ENCODE measurements at places on chromosomes 16 and 17. TPM values are rescaled to one million over a fixed set of nuclear protein-coding genes. Genes with fewer than 3 reads are reported as not detected.

DNA sequence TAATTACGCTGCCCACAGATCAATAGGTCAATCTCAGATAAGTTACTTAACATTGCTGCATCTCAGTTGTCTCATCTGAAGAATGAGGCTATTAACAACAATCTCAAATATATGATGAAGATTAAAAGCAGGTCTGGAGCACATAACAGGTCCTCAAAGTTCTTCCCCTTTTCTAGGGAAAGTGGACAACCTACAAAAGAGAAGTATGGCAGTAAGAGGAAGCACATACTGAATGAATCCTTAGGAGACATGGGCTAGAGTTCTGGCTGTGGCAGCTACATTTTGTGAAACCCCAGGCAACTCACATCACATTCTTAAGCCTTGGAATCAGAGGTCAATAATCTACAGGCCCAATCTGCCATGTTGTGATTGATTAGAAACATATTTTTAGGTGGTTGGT, 180.6 kb downstream of the PCTP start:
- no peak for DNase-seq

Gene NPIPB8
- 1.0 TPM for total RNA-seq

GRCh38 chr17:59353106-59353854, 21.8 kb downstream of the YPEL2 start:
- no peak for DNase-seq

GRCh38 chr16:10181196-10182162, 749 bp downstream of the GRIN2A start:
- no peak for DNase-seq

GRCh38 chr16:3474136-3474779, 21.0 kb downstream of the C16orf90 start:
- DNase-seq = no peak

DNA sequence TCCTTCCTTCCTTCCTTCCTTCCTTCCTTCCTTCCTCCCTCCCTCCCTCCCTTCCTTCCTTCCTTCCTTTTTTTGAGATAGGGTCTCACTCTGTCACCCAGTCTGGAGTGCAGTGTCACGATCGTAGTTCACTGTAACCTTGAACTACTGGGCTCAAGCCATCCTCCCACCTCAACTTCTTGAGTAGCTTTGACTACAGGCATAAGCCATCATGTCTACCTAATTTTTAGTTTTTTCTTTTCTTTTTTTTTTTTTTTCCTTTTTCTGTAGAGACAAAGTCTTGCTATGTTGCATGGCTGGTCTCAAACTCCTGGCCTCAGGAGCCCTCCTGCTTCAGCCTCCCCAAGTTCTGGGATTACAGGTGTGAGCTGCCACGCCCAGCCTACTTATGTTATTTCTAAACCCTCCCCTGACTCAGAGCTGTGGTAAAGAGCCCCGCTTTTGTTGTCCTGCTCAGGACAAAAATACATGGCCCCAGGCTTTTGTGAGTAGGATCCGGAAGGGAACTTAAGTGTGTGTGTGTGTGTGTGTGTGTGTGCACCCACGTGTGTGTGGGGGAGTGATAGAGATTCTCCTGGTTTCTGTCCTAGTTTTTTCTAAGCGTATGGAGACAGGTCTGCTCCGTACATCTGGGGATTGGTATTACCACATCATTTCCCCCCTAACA, 67.1 kb downstream of the PRKCB start:
- no peak for DNase-seq

GRCh38 chr17:52138752-52139151, 19.8 kb downstream of the CA10 start:
- DNase-seq = no peak

Gene TUBG1
- total RNA-seq = 55.0 TPM

GRCh38 chr16:14427371-14427948, 202.6 kb downstream of the PARN start:
- no peak for DNase-seq

DNA sequence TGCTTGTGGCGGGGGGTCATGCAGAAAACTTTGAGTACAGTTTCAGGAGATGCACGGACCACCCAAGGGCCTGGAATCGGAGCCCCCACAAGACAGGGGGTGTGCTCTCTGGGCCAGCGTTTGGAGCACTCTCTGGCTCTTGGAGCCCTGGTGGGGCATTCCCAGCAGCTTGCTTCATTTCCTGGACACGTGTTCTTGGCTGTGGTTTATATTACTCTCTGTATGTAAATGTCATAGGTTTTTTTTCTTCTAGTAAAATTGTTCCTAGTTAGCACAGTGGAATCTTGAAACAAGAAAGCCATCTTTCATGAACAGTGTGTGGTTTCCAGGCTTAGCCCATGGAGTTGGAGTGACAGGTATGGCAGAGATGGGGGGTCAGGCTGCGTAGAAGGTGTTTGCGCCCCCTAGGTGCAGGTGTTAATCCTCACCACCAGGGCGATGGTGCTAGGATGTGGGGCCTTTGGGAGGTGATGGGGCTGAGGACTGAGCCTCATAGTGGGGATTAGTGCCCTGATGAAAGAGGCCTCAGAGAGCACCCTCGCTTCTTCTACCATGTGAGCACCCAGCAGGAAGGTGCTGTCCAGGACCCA, 79.8 kb downstream of the JPH3 start:
- no peak for DNase-seq

Gene CD79B
- total RNA-seq = 7.9 TPM

DNA sequence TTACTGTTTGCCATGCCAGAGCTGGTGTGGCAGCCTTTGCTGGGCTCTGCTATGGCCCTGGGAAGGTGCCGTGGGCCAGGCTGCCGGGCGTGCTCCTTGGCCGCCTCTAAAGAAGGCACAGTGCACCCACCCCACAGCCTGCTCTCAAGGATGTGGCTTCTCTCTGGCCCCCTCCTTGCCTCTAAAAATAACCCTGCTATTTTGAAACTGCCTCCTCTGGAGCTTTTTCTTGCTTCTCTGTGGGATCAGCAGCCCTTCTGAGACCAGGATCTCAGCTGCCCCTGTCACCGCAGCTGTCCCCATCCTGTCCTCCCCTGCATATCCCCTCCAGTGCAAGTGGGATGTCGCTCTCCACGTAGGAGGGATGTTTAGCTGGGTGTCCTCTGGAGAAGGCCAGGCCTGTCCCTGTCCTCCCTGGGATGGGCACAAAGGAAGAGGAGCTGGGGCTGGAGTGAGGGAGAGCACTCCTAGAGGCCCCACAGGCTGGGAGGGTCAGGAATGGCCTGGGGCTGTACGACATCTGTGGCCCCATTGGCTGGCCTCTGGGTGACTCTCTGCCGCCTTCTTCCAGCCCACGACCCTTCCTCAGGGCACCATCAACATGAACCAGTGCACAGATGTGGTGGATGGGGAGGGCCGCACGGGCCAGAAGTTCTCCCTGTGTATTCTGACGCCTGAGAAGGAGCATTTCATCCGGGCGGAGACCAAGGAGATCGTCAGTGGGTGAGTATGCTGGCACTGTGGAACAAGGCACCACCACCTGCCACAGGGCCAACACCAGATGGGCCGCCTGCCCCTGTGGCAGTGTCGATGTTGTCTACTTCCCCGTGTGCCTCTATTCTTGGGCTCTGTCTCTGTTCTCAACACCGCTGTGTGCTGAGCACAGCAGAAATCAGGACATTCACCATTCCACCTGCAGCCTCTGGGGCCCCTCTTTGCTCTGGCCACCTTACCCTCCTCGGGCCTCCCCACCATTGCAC, 79.7 kb downstream of the PLD6 start:
- no peak for DNase-seq

GRCh38 chr17:77727037-77727615, 231.4 kb upstream of the TNRC6C start:
- no peak for DNase-seq

Gene KRTAP3-1
- 95.2 TPM for total RNA-seq

Gene PRSS27
- total RNA-seq = 9.5 TPM

DNA sequence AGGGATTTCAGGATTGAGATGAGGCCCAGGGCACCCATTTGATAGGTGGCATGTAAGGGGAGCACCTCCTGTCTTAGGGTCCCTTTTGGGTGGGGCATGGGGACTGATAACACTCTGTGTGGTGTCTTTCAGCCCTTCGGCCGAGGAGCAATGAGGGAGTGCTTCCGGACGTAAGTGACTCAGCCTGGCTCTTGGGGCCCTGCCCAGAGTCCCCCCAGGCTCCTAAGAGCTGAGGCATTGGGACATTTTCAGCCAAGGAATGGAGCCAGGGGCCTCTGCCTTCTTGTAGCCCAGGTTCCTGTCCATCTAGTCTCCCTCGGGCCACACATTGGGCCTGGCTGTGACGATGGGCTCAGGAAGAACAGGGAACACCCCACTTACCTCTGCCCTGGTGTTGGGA, 44.4 kb downstream of the EEF2K start:
- no peak for DNase-seq

Gene DNAAF8
- total RNA-seq = 0.36 TPM

DNA sequence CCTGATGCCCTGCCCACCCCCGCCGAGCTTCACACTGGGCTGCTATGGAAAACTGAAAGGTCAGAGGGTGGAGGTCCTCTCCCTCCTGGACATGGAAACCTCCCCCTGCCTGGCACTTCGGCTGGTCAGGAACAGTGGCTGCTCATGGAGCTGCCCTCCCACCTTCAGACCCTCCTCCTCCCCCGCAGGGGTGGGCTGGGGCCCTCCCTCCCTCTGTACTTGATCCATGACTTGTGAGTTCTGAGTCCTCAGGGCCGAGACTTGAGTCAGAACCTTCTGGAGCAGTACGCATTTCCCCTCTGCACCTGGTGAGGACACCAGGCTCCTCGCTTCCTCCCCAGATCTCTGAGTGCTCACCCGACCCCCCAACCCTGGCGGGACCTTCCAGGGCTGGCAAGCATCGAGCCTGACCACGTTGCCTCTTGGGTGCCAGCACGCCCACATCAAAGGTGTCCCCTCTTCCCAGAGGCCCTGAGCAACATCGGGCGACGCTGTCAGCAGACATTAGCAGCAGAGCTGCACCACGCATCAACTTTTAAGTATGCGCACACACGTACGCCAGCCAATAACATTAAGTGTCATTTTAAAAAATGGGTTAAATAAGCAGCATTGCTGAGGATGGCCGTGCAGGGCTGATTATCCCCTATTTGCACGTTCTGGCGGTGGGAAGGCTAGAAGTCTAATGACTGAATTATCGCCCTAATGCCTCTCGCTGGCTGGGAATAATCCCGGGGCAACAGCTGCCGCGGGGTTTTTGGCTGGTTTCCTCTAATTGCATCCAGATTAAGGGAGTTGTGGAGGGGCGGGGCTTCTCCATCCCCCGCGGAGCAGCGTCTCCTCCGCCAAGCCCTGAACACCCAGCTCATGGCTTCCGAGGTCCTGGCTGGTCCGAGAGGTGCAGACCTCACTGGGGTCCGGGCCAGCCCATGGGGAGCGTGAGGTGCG, 98.0 kb downstream of the TBC1D16 start:
- DNase-seq = no peak

Gene C1QL1
- not detected for total RNA-seq

DNA sequence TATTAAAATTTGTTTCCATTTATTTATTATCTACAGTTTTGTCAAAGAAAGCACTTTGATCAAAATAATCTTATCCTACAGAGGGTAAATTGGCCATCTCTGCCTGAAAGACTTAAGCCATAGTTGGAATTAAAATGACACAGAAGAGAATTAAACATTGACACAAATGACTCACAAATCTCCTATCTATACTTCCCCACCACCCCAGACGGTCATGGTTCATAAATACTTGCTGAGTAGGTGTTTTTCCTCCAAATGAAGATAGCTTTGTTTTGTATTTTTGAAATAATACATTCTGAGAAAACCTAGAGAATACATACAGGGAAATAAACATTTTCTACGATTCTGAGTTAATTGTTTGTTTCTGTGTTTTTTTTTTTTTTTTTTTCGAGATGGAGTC, 142.8 kb downstream of the MAP2K6 start:
- DNase-seq = no peak

Gene CCL14
- total RNA-seq = 16.3 TPM

GRCh38 chr17:6558276-6558675, 1.9 kb upstream of the PITPNM3 start:
- DNase-seq = no peak
